CD4-positive, alpha-beta T cell (primary cell): ENCODE measurements at places on chromosomes 3 and 15. TPM values are rescaled to one million over a fixed set of nuclear protein-coding genes. Genes with fewer than 3 reads are reported as not detected.

- DNase-seq: no peak
Observed at GRCh38 chr3:90010341-90010740, 902.9 kb downstream of the EPHA3 start.

C15orf39 gene
- total RNA-seq: 41.6 TPM

- no peak for DNase-seq
Observed at GRCh38 chr3:24433838-24434591, 60.6 kb downstream of the THRB start.

- DNase-seq: no peak
Observed at GRCh38 chr3:159751752-159752151, 236.9 kb upstream of the IL12A start.

DNA sequence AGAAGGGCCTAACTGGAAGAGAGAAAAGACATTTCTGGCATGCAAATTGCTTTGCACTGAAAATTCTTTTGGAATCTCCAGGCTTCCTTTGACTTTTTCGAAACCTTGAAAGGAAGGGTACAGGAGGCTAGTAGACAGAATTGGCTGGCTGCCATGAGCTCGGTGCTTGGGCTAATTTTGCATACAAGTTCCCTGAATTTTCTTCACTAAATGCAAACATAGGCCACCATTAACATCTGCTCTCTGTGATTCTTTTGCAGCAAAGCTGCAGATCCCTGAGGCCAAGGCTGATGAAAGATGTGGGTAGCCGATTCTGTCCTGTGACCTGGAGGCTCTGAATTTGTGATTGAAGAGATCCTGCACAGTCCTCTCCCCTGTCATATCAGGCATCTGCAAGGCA is 247.8 kb upstream of the MCTP2 start:
- no peak for DNase-seq

TF gene
- 0.30 TPM for total RNA-seq

- DNase-seq: no peak
Observed at GRCh38 chr3:194156095-194156494, 20.1 kb downstream of the HES1 start.

- no peak for DNase-seq
Observed at GRCh38 chr15:34584330-34584668, 848 bp upstream of the GOLGA8B start.

DNA sequence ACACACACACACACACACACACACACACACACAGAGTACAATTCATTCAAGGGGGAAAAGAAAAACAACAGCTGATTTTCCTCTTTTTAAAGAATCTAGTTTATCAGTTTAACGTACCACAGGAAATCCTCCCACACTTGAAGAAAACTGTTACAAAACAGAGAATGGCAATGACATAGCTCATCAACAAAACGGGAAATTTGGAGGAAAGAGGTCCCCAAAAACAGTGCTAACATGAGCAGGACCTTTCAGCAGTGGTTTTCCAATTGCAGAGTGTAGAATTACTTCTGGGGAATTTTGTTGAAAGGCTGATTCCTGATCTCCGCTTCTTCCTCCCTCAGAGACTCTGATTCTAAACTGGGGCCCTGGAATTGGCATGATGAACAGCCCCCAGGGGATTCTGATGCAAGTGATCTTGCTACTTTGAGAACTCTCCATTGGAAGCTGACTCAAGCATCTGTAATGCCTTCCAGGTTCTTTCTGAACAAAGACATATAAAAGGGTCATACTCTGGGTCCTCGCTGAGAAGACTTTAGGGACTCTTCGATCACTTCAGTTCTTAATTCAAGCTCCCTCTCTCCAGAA is 442.6 kb upstream of the PROK2 start:
- DNase-seq: no peak

STRIT1 gene
- total RNA-seq: not detected

ZNF502 gene
- 1.9 TPM for total RNA-seq

- no peak for DNase-seq
Observed at GRCh38 chr3:118805007-118805406, 229.6 kb downstream of the IGSF11 start.

DNA sequence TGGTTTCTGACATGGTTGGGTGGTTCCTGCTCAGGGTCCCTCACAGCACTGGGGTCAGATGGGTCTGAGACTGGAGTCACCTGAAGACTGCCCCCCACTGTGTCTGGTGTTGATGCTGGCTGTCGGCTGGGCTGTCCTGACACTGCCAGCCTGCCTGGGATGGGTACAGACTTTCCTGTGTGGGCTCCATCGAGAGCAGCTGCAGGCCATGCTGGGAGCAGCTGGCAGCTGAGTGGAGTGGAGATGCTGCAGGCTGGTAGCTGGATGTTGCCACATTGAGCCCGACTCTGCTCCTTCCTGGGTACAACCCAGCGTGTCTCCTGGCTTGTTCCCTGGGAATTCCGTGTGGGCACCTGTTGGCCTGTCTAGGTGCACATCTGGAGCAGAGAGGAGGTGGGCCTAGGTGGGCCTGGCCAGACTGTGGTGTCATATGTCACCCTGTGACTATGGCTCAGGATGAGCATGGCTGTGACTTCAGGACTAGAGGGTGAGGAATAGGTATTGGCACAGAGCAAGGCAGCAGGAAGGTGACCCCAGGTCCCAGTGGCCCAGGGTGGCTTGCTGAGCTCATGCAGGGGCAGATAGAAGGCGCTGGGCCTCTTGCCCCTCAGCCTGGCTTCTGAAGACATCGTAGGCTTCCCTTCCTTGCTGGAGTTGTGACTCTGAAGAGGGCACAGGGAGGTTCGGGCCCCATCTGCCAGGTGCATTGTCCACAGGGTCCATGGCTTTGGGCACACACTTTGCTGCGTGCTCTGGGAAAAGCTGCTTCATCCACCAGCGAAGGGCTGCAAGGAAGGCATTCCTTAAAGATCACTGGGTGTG is 40.0 kb upstream of the PRR23E start:
- no peak for DNase-seq

GRCh38 chr3:109387621-109388020 is 50.3 kb upstream of the DPPA4 start:
- DNase-seq: no peak

DNA sequence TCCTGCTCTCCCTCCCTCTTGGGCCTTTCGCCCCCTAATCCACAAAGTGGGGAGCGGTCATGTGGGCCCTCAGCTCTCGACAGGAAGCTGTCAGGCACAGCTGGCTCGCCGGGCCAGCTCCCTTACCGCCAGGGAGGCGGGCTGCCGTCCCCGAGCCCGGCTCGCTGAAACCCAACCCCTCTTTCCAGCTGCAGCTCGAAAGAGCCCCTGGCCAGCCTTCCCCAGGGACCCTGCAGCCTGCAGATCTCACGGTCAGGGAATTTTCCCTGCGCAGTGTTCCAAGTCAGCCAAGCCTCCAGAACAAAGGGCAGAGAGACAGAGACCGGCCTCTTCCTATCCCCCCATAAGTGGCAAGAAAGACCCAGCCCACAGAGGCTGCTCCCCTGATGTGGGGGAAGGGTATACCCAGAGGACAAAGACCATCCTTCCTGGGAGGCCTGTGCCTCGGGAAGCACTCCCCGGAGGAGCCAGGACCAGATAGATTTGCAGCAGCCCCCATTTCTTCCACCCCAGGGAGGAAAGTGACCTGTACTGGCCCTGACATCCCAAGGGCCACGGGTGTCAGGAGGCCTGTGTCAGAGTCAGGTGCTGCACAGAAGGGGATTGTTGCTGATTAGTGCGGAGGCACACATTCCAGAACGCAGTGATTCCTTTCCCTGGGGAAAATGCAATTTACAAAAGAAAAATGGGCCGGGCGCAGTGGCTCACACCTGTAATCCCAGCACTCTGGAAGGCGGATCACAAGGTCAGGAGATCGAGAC is 32.6 kb downstream of the MAGEF1 start:
- no peak for DNase-seq

DNA sequence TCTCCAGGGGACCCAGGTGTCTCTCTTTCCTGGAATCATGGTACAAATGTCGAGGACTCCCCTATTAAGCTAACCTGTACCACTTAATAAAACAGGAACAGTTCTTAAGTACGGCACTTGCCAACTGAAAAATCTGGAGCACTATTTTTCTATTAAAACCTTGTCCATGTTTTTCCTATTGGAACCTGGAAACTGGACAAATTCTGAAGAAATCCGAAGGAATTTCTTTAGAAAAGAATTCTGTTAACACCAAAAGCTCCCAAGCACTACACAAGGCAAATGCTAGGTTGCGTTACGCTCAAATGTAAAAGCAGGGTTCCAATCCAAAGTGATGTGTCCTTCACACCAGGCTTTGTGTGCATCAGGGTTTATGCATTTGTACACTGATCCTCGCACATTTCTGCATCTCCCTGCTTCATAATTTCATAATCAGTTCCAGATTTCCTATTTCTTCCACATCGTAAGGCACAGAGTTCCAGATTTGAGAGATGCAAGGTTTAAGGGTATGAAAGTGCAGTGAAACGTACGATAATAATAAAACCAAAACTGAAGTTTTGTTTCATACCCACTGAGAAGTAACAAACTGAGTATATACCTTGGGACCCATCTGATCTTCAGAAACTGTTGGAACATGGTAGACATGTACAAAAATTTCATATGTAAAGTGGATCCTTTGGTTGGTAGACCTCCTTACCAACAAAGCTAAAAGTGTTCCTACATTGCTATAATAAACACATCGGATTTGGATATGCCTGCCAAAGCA is 132.1 kb upstream of the WNT5A start:
- DNase-seq: no peak

DNA sequence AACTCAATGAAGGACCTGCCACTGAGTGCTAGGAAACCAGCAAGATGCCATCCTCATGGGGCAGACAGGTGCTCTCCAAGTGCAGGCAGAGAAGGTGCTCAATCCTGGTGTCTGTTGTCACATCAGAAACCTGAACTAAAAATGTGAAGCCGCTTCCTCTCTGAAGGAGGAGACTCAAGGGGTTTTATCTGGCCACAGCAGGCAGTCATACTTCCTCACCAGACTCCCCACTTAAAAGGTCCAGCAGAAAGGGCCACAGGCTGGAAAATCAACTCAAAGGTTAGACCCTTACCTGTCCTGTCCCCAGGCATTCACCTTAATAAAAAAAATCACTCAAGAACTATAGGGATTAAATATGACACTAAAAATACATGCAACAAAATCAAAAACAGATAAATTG is 4.8 kb downstream of the CCDC12 start:
- no peak for DNase-seq

DNA sequence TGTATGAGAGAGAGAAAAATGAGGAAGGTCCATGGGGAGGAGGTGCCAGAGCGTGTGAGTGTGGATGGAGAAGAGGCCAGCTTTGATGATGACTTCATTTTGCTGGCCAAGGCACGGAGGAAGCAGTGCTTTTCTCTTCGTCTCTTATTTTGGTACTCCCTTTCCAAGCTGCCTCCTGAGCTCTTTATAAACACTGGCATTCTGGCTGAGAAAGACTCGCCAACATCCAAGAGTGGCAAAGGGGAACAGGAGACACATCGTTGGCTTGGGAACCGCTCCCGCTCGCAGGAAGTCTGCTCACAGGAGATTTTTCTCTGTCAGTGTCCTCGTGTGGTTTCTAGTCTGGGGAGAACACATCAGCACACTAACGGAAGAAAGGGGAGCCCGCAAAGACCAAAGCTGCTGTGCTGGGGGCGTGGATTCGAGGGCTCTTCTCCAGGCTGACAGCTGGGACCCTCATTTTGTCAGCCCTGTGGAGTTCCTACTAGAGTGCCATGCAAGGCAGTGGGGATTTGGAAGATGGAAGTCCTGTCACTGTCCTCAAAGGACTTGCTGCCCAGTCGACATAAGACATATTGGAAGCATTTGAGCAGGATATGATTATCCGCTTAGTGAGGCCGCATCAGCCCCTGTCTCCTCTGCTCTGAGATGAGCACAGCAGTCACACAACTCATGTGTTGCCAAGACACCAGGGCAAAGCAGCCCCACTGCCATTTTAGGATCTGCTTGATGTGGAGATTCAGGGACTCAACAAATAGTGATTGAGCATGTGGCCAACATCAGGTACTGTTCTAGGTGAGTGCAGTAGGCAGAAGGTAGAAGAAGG is 8.0 kb upstream of the SEMA4B start:
- DNase-seq: no peak

DNA sequence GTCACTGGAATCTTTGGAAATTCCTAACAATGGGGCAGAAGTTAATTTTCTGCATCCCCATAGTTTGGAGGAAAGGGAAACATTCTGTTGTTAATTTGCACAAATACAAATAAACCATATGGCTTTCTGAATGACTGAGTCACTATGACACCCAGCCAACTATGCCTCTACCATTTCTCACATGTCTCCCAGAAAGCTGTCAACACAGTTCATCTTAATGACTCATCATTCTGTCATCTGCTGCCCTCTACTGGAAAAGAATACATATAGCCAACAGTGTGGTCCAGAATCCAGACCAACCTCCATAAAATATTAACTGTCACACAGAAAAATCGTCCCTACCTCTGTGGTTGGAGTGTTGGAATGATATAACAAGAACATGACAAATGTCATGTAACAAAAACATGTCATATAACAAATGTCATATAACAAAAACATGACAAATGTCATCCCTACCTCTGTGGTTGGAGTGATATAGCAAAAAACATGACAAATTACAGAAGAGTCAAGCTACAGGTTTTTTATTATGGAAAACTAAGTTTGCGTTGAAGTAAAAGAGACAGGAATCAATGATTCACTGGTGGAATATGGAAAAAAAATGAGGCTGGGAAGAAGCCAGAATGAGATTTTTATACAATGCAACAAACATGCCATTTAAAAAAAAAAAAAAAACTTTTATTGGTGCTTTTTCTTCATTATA is 47.7 kb upstream of the GYG1 start:
- no peak for DNase-seq

CAMK2N2 gene
- total RNA-seq: not detected

- DNase-seq: no peak
Observed at GRCh38 chr3:24520976-24521419, 26.3 kb upstream of the THRB start.

GRCh38 chr15:93466380-93466779 is 377.4 kb upstream of the RGMA start:
- no peak for DNase-seq

DNA sequence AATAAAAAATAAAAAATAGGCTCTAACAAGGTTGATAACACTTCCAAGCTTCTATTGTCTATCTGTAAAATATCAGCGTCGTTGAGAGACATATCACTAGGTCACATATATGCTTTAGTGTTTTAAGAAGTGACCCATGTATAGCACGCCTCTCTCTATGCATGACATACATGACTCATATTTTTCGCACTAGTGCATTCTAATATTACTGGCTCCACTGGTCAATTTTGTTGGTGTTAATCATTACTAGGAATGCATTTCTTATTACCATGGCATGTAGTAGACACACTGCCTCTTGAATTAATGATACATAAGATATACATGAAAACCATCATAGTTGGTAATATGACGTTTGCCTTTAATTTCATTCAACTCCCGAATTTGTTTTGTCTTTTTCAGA is 203.1 kb downstream of the CHL1 start:
- no peak for DNase-seq

DNA sequence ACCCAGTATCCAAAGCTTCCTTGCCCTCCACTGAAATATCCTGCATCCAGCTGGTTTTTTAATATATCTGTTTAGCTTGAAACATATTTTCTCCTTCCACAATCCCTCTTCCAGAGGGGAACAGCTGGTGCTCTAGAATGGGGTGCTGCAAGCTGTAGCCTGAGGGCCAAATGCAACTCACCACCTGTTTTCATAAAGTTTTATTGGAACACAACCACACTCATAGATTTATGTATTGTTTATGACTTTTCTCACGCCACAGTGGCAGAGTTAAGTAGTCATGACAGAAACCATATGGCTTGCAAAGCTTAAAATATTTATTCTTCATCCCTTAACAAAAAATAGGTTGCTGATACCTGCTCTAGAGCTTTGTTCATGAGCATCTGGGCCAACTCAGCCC is 298.7 kb downstream of the CLSTN2 start:
- no peak for DNase-seq

CCDC33 gene
- not detected for total RNA-seq

GRCh38 chr3:147404000-147404799 is 2.1 kb downstream of the ZIC4 start:
- no peak for DNase-seq

- DNase-seq: no peak
Observed at GRCh38 chr3:87796843-87797185, 262.0 kb downstream of the CGGBP1 start.
